Esophagus mucosa (tissue), 1 donor: ENCODE measurements at places on chromosomes 6 and 20. TPM values are rescaled to one million over a fixed set of nuclear protein-coding genes. Genes with fewer than 3 reads are reported as not detected.

The E2F3 gene
- 5.0 TPM for total RNA-seq

DNA sequence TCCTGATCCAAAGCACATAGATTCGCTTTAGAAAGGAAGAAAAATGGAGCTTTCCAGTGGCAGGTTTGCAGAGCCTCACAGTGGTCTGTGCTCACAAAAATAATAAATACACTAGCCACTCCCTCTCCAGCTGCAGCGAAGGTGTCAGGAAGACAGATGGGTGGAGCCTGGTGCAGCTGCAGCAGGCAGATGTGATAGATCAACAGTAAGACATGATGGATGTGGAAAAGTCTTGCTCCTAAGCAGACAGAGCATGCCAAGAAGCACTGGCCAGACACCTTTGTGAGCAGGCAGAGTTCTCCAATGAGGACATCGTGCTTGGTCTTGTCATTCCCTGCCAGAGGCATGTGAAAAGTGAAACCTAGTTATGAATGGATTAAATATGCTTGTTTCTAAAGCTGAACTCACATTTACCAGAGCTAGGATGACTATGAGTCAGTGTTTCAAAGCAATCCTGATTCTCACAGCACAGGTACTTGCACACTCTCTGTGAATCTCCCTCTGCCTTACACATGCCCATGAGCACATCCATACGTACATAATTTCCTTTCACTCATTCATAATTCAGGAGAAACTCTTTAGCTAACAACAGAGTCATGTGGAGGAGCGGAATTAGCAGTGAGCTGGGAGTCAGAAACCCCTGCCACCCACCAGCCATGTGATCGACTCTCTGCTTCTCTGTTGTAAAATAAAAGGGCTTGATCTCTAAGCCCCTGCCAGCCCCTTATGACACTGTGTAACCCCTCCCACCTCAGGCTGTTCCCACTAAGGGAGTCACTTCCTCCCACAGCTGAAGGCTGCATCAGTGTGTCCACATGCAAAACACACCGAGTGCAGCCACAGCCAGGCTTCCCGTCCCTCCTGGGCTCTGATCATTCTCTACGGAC is 111.2 kb downstream of the SCML4 start:
- peak; percentile 94 for ATAC-seq

DNA sequence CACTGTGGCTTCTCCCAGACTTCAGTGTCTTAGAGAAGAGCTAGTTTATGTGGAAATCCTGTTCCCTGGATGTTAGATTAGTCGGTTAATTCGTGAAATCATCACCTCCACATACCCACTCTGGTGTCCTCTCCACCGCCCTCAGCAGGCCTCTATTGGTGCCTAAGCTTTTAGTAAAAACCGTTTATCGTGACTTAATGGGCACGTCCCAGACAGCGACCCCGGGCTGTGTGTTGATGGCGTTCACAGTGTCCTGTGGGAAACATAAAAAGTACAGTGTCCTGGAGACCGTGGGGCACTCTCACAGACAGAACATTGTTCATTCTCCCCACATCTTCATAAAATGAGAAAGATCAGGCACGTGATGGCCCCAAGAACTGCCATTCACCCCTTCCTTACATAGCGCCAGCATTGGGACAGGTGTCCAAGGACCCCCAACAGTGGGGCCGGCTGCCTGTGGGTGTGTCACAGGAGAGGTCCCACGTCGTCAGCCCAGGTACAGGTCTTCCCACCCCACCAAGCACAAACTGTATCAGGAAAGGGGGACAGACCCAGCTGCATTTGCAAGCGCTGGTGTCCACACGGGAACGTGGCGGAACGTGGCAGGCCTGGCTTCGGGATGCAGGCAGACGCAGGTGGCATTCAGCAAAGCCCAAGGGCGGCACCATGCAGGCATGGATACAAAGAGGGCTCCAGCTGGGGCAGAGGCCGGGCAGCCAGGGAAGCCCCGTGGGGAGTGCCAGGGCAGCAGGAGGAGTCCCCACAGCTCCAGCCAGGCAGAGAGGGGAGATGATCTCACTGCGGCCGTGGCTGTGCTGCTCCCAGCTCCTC is 237.7 kb downstream of the DLL1 start:
- no peak for ATAC-seq

GRCh38 chr20:60209048-60209447 is 250.8 kb downstream of the CDH26 start:
- ATAC-seq, result no peak

- ATAC-seq, result peak; percentile 100
Measured at GRCh38 chr6:10237298-10238038, 177.4 kb downstream of the TFAP2A start.

DNA sequence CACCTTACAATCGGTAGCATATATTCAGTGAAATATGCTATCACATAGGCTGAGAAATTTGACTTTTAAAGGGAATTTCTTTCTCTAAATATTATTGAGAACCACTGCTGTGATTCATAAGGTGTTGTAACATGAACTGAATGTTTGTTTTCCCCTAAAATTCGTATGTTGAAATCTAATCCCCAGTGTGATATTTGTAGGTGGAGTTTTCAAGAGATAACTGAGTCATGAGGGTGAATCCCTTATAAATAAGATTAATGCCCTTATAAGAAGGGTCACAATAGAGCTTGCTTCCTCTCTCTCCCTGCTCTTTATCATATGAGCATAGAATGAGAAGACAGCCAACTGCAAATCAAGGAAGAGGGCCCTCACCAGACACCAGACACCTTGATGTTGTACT is 64.8 kb downstream of the LMBRD1 start:
- ATAC-seq, result no peak

DNA sequence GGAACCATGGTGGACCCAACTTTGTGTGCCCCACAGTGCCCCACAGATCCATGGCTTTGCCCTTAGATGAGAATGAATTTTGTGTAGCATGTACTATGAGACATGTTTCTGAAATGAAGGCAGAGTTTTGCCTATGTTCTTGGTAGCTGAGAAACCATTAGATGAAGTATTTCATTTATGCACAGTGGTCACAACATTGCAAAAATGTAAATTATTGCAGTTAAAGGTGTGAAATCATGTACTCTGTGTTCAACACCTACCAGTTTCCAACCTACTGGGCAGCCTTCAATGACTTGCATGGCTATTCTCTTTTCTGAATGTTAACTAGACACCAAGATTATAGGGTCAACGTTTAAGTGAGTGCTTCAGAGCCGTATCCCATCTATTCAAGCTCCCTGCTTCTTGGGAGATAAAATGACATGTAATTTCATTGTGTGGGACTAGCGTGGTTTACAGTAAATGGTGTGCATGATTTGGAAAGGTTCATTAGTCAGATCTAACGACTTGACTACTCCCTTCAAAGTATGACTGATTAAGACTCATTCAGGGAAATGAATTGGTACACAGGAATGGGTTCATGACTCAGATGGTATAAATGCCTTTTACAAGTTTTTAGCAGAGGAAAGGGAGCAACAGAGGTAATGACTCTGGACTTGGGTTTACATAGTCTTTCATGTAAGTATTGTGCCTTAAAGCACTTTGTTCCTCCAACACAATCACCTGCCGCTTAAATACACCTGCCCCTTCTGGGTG is 106.1 kb upstream of the AKIRIN2 start:
- ATAC-seq, result peak; percentile 98

DNA sequence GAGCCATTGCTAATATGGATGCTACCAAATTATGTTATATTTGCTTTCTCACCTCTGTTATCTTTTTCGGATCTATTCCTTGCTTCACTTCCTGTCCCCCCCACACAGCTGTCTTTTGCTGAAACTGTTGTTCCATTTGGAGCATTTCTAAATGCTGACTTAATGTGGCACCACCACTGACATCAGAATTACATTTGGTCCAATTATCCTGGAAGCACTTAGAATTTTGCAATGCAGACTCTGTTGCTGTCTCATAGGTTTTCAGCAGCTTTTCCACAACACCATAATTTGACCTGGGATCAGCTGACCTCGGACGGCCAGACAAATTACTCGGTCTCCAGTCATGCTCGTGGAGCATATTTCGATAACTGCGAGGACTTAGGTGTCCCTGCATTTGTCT is 12.8 kb downstream of the KIAA0408 start:
- no peak for ATAC-seq

DNA sequence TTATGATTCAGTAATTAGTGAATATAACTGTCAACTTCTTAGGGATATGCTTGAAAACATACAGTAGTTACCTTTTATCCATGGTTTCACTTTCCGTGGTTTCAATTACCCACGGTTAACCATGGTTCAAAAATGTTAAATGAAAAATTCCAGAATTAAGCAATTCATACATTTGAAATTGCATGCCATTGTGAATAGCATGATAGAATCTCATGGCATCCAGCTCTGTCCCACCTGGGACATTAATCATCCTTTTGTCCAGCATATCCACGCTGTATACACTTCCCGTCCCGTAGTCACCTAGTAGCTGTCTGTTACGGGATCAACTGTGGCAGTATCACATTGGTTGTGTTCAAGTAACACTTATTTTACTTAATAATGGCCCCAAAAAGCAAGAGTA is 781.7 kb upstream of the CITED2 start:
- ATAC-seq, result no peak

DNA sequence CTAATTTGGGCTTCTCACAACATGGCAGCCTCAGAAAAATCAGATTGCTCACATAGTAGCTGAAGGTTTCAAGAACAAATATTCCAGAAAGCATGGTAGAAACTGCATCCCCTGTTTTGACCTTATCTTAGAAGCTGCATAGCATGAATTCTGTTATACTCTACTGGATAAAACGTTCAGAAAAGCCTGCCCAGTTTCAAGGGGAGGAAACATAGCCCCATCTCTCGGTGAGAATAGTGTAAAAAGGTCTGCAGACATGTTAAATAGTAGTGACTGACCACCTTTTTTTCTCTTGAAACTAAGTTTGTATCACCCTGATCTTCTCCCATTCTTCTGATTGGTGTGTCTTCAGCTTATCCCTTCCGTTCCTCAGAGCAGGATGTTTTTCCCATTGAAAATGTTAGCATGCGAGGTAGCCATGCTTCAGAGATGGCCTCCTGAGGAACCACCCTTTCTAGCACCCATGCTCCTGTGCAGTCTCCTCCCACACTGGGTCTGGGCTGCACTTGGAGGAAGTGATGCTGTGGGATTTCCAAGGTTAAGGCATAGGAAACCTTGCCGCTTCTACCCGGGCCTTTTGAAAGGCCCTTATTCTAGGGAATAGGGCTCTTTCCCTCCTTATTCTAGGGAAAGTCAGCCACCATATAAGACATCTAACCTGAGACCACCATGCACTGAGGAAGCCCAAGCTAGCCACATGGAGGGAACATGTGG is 50.1 kb downstream of the MARCKS start:
- ATAC-seq, result no peak

DNA sequence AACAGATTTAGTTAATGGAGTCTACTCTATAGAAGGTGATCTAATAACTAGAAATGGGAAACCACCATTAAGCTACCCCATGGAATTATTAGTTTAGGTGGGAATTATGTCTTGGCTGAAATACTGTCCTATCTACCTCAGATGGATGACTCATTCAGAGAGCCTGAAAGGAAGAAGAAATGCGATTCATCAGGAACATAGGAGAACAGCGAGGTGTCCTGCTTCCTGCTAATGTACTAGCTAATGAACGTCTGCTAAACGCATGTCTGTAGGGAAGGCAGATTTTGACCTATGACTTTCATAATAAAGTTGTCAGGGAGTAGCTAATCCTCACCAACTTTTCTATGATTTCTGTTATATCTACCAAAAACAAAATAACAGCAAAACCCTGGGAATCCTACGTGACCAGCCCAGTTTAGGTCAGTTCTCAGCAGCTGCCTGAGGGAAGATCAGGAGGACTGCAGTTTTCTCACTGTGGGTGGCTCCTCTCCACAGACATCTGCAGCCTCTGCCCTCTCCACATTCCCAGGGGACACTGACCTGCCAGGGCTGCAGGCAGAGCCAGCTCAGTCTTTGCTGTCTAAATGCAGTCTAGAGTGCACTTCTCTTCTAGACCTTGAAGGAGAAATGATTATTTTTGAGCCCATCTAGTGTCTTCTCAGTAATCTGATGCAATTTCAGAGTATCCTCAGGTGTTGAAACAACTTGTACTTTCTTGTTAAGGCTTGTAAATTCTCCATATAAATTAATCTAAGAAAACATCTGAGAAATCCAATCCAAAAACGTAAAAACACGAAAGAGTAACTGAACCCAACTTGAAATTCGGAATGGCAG is 18.1 kb upstream of the SFT2D1 start:
- peak; percentile 18 for ATAC-seq

GRCh38 chr6:154440422-154441043 is 70.0 kb downstream of the CNKSR3 start:
- no peak for ATAC-seq

DNA sequence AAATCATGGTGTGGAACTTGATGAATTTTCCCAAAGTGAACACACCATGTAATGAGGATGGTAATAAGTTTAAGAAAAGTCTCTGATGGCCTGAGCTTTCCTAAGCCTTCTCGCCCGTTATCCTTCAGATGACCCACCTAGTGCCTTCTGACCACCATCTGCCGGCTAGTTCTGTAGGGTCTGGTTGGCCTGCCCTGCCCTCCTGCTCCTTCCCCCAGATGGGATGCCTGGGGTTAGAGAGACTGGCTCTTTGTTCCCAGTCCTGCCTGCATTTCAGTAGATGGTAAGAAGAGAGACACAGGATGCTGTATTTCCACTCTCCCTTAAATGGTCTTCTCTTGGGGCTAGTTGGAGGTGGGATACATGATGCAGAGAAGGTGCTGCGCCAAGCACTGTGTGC is 43.0 kb downstream of the TIAM2 start:
- no peak for ATAC-seq

GRCh38 chr6:146397638-146398037 is 146.0 kb upstream of the RAB32 start:
- ATAC-seq, result no peak
